ENCODE measurements at places on chromosomes 4 and X.

- no peak for DNase-seq
These were observed 28.8 kb upstream of the JADE1 start for GRCh38 chr4:128780688-128781087.

DNA sequence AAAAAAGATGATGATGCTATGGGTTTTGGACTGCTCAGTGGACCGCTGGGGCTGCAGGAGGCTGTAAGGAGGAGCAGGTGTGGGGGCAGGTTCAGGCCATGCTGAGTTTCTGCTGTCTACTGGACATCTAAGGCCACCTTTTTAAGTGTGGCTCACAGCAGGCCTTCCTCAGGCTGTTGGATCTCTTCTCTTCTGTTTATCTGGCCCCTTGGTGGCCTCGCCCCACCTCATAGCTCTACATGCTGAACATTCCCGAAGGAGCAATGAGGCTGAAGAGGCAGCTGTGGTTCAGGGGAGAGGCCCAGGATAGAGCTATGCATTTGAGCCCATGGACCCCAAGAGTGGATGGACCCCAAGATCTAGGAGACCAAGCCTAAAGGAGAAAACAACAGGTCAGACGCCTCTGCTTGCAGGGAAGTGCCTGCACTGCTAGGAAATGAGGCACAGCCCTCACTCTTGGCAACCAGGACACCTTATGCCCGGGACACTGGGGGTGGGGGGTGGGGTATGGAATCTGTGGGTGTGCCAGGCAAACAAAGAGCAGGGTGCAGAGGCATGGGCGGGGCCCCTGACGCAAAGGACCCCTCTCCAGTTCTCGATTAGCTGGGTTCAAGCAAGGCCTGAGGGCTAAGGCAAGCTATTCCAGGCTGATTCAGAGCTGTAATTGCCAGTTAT, 168.9 kb downstream of the BCOR start:
- peak; percentile 29 for DNase-seq

DNA sequence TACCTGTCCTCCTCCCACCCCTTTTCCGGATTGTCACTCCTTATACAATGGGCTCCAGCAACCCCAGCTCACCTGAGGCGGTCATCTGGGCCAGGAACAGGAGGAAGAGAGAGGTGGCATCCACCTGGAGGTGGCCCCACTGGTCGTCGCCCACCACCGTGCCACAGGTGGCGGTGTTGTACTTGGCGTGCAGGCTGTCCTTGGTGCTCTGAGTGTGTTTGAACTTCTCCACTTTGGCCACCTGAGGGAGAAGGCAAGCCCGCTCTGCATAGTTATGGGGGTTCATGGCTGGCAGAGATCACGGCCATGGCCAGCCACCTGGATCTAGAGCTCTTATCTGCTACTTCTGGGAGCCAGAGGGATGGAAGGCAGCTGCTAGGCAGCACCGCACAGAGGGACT, 32.9 kb downstream of the PHKA2 start:
- no peak for DNase-seq

DNA sequence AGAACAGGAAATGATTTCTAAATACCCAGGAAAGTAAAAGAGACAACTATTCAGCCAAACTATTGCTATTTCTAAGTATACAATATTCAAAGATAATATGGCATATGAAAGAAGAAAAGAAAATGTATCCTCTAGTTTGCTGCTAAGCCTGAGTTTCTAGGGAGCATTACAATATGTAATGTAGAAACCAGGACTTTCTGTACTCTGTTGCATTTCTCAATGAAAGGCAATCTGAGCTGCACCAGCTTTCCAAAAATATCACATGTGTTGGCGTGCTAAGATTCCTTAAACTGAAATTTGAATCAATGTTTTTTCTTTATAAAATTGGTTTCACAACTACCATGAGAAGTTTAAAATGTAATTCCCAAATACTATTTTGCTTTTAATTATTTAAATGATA, 129.6 kb downstream of the ANK2 start:
- DNase-seq, result peak; percentile 71

GRCh38 chr4:136342666-136343065, 1189.6 kb downstream of the PCDH18 start:
- DNase-seq, result peak; percentile 64
